ENCODE measurements at places on chromosomes 3 and 15.

DNA sequence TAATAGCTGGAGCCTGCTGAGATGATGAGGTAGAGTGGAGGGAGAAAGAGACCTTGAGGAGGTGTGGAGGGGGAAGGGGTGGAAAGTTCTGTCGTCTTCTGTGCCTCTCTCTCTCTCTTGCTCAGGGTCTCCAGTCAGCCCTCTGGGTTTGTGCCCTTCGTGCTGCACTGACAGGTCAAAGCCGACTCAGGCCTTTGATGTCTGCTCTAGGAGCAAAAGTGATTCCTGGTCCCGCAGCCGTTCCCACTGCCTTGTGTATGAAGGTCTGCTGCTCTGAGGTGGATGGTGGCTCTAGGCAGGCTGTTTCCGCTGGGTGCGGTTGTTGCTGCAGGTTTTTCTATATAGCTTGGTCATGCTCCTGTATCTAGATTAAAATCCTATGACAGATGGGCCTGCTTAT is 89.4 kb downstream of the IGF1R start:
- DNase-seq = peak; percentile 65

DNA sequence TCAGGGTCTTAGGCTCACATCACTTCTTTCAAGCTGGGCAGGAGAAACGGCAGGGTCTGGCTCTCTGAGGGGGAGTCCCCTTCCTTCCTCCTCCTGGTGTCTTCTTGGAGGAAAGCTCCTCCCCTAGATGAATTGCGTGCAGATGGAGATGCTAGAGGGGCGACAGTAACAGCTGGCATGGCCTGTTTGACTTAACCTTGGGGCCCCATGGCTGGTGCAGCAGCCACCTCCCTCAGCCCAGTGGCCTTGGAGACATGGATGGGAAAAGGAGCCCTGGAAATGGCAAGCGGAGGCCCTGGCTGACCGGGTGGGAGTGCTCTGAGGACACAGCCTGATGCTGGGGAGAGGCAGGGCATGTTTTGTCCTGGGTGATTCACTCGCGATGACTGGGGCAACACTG is 20.2 kb downstream of the PAK6 start:
- DNase-seq = no peak

- DNase-seq = peak; percentile 64
These were observed 53.9 kb downstream of the RLBP1 start for GRCh38 chr15:89167267-89168176.

GRCh38 chr3:159978353-159978752 is 10.3 kb upstream of the IL12A start:
- no peak for DNase-seq

GRCh38 chr3:75180235-75180944 is 483.7 kb upstream of the FRG2C start:
- no peak for DNase-seq

- no peak for DNase-seq
These were observed 691.5 kb upstream of the CCDC54 start for GRCh38 chr3:106685745-106686144.

- DNase-seq = peak; percentile 18
These were observed 93.1 kb upstream of the SLC6A11 start for GRCh38 chr3:10722911-10723310.

GRCh38 chr3:50288387-50289007 is 3.7 kb downstream of the IFRD2 start:
- DNase-seq = peak; percentile 33

GRCh38 chr3:185778821-185779220 is 46.0 kb downstream of the IGF2BP2 start:
- DNase-seq = no peak

DNA sequence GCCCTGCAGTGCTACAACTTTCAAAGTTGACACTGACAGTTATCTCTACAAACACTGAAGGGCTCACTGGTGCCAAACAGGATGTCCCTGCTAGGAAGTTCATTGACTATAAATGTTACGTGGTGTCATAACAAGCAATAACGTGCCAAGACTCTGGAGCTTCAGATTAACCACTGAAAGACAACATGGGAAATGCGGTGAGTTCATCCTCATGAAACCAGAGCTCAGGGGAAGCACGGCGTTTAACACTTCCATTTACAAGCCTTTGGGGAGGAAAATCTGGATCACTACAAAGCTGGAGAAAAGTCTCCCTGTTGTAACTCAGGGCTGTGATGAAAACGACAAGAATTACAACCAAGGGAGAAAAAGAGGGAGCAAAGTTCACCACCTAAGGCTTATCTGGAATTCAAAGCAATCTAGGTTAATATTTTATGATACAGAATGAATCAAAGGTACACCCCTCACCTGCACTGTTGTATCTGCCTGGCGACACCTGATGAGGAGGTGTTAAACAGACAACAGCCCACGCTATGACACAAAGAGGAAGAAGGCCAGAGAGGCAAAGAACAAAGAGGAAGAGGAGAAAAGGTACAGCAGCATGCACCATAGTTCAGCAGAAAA is 27.0 kb downstream of the SHQ1 start:
- DNase-seq = peak; percentile 57

DNA sequence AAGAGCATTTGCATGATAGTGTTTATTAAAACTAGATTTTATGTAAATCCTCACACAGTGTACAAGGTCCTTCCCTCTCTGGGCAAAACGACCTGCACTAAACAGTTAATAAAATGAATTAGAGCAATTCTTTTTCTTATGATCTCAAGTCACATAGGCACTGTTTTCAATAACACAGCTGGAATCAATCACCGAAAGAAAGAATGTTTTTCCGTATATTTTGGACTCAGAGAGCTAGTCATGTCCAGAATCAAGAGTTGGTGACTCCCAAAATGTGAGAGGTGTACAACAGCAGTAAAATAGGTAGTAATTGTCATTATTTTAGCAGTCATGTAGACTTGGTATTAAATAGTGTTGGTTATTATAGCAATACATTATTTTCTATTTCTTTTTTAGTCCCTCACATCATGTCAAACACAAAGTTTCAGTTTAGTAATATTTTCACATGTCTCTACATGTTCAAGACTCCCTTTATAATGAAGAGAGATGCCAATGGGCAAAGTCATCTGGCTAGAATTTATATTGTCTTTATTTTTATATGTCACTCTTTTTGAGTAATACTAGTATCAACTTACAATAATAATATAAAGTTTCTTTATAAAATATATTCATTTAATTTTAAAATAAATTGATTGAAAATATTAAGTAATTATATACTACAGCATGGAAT is 448.6 kb upstream of the CDIN1 start:
- DNase-seq = no peak

DNA sequence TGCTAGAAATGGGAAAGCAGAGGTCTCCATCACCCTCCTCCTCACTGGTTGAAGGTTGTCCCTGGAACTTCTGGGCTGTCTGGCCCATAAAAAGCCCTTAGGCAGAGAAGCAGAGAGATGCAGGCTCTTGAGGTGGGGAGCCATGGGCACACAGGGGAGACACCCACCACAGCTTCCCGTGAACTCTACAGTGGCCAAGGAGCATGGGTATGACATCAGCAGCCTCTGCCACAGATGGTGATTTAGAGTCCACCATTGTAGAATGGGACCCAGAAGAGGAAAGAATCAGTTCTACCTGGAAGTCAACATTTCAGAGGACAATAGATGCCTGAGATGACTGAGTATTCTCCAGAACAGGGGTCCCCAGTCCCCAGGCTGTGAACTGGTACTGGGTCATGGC is 105.6 kb upstream of the LRRN1 start:
- no peak for DNase-seq

DNA sequence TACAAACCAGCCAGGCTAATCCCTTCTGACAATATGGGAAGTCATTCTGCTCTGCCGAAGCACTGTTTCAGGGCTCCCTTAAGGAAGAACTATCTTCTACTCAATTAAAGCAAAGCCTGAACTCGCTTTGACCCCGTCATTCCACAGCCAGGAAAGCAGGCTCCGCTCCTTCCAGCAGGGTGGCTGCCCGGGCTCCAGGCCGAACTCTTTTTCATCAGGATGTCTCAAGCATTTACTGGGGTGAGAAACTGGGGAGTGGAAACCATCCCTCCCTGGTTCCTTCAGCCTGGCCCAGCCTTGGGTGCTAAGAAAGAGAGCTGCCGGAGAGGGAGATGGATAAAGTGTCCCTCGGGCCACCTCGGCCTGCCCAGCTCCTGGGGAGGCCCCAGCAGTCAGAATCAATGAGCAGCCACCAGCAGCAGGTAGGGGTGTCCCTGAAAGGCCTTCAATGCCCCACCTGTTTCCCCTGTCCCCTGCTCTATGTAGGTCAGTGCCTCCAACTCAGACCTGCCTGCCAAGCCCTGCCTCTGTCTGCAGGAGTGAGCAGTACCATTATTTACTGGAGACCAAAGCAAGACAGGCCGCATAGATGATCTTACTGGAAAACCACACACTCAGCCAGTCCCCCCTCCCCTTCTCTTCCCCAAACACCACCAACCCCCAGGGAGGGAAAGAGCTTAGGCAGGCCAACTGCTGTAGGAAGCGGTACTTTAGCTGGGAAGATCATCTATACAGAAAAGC is 225.6 kb upstream of the TLE3 start:
- peak; percentile 88 for DNase-seq

DNA sequence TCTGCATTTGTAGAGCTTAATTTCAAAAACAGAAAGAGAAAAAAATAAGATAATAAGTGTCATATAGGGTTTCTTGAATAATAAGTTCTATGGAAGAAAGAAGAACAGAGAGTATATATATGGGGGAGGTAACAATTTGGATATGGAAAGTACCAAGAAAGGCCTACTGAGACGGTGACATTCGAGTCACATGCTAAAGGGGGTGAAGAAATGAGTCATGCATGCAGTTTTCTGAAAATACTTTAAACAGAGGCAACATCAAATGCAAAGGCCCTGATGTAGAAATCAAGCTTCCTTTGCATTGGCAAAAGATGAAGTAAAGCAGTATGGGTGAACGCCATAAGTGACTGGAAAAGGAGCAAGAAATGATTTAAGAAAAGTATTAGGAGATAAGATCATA is 371.6 kb upstream of the ZNF385D start:
- DNase-seq = no peak

- no peak for DNase-seq
These were observed 218.0 kb upstream of the ROBO1 start for GRCh38 chr3:79985816-79986215.

DNA sequence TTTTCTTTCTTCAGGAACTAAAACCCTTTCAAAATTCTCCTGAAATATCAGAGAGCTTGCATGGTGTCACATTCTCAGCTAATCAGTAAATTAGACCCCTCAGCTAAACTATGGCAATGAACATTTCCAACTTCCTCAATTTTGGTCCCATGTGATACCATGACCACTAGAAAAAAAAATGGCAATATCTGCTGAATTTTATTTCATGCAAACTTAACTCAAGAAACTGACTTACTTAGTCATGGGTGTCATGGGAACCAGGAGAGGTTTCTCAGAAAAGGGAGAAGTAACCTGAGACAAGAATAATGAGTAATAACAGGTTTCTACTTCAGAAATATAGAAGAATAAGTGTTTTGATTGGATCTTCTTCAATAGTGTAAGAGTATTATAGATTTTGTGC is 784.6 kb upstream of the ALCAM start:
- DNase-seq = no peak

DNA sequence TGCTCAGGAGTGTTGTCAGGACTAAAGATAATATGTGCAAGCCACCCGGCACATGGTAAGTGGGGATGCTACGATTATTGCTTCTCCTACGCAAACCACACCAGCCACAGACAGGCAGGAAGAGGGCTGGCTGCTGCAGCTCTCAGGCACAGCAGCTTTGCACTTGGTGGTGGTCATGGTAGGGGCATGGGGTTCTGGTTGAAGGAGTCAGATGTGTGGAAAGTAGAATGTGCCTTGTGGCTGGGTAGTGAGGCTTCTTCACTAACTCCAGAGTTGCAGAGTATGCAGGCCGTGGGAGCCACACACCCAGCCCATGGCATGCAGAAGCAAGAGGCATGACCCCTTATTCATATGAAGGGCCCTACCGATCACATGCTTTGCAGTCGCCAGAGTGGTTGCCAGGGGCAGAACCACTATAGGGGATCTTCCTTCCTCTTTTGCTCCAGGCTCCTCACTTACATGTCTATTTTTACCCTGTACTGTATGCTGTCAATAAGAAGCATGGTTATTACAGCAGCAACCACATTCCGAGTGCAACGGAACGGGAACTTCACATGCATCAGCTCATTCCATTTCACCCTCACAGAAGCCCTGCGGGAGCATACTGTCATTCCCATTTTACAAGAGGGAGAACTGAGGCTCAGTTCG is 59.2 kb upstream of the HERC1 start:
- peak; percentile 48 for DNase-seq

GRCh38 chr3:110589341-110589740 is 482.3 kb upstream of the NECTIN3 start:
- no peak for DNase-seq

GRCh38 chr3:107512108-107512507 is 10.7 kb upstream of the BBX start:
- no peak for DNase-seq

- no peak for DNase-seq
These were observed 48.1 kb downstream of the CHSY1 start for GRCh38 chr15:101203607-101204189.

DNA sequence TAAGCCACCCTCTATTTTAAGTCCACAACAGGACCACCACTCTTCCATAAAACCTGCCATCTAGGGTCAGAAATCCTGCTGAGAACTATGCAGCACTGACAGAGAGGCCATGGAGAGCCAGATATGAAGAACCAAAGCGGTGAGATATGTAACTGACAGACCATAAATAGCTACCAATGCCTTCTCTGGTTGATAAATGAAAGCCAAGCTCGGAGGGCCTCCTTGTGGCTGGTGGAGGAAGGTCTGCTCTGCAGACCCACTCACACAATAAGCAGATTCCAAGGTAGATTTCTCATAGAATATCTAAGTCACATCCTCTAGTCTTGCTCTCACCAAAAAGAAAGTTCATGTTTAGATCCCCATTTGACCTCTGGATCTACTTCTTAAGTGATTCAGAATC is 38.9 kb downstream of the RYK start:
- DNase-seq = peak; percentile 66

DNA sequence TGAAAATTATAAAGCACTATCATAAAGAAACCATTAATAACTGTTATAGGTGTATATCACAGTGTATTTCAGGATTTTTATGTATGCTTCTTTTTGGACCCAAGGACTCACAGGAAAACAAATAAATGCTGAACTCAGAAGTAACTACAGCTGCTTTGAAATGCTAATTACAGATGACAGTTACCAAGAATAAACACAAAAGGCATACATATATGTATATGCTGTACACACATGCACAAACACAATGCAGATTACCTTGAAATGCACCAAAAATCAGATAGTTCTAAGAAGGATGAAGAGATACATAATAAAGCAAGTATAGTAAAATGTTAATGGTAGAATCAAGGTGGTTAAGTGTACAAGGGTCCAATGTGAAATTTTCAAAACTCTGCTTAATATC is 52.2 kb downstream of the ZNF280D start:
- no peak for DNase-seq

DNA sequence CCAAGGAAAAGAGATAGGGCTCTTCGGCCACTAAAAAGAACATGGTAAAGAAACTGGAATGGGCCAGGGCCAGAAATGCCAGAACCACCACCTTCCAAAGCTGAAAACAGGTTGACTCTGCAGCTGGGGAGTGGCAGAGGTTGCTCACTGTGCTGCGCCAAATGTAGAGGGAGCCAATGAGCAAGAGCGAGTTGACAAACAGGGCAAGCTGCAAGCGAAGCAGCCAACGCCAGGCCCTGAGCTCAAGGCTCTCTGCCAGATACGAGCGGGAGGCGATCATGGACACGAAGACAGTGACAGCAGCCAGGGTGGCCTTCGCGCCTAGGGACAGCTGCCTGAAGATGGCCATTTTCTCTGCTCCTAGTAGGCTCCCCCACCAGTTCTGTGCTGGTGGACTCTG is 3.1 kb downstream of the GLB1 start:
- no peak for DNase-seq

Measured in islet precursor cell (in vitro differentiated cells).